Upper lobe of left lung (tissue), 6 donors: ENCODE measurements at places on chromosomes 4 and X. TPM values are rescaled to one million over a fixed set of nuclear protein-coding genes. Genes with fewer than 3 reads are reported as not detected.

The CRMP1 gene
- total RNA-seq, result 4.1 TPM

The NLGN4X gene
- 2.6 TPM for total RNA-seq

The GLOD5 gene
- total RNA-seq, result 2.0 TPM

The GCNA gene
- total RNA-seq, result 1.8 TPM

The ASMT gene
- 2.2 TPM for total RNA-seq

The CXCL11 gene
- 0.31 TPM for total RNA-seq

The CPLX1 gene
- 2.2 TPM for total RNA-seq

The ZXDB gene
- total RNA-seq, result 6.3 TPM

The OPRPN gene
- not detected for total RNA-seq

The ELOVL6 gene
- 10.2 TPM for total RNA-seq

DNA sequence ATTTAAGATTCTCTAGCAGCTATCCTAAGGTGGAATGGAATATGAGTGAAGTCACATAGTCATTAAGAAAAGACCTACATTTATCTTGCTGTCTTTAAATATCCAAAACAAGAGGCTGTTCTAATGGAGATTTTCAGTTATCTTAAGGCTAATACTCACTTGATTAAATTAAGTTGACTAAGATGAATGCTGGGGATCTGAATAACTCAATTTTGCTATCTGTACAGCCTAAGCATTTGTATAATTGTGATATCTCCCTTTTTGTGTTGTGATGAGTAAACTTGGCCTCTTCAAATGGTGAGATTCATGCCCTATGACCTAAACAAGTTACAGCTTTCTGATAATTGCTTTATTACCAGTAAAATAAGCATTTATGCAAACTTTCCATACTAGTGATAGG, 13.6 kb upstream of the GUCY1A1 start:
- no peak for DNase-seq
- no peak overlapping the region for H3K4me3 ChIP-seq
- no peaks in the 10 kb centered on the region for H3K4me1 ChIP-seq

DNA sequence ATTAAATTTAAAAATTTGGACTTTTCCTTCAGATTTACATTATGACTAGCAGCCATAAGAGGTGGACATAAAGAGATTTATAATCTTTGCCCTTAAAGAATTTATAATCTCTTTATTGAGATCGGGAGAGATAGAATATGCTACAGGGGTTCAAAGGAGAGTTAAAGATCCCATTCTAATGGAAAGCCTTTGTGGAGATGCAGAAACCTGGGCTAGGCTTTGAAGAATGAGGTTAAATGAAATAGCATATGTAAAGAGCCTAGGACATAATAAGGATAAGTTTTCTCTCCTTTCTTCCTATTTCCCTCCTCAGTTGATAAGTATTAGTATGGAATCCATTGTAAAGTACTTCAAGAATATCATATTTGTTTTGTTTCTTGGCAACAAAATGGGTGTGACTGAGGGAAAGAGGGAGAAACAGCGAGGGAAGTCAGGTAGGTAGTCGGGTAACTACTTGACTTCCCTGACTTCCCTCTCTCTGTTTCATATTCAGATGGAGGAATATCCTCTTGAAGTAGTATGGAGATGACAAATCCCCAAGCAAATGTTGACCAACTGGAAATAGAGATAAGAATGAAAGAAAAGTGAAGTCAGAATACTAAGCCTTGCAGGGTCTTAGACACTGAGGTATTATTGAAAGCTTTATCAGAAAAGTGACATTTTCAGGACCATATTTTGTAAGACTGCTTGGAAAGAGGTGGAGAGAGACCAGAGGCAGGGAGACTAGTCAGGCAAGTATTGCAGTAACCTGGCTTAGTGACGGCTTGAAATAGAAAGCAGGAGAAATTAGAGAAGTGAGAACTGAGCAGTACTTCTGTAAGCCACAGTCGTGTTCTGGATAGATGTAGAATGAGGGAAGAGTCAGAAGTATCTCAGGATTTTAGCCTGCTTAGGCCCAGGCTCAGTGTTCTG, 82.9 kb downstream of the PDLIM5 start:
- no peaks in the 10 kb centered on the region for H3K27me3 ChIP-seq
- H3K4me1 ChIP-seq, result peaks cover 44% of the 10 kb centered on the region
- H3K4me3 ChIP-seq, result no peak overlapping the region

- no peak overlapping the region for H3K4me3 ChIP-seq
- no peaks in the 10 kb centered on the region for H3K4me1 ChIP-seq
- DNase-seq, result no peak
These were observed 78.0 kb upstream of the MAD2L1 start for GRCh38 chr4:120144634-120145033.

DNA sequence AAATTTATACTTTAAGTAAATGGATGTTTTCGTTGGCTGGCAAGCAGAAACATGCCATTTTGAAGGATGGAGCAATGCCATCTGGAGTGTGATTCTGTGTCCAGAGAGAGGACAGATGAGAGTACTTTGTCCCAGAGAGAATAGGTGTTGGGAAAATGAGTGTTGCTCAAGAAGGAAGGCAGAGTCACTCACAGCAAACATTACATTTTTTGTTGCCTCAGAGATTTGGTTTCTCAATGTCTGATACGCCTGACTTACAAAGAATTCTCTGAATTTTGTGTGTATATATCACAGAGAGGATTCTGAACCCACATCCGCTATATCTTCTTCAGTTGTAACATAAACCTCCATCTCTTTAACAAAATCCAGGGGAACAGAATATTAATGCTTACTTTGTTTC, 102.8 kb upstream of the PCDH18 start:
- no peaks in the 10 kb centered on the region for H3K4me1 ChIP-seq
- no peak for DNase-seq
- no peaks in the 10 kb centered on the region for H3K27me3 ChIP-seq
- H3K36me3 ChIP-seq, result no peaks in the 10 kb centered on the region

- H3K27ac ChIP-seq, result no peak overlapping the region
- H3K4me3 ChIP-seq, result no peak overlapping the region
- H3K27me3 ChIP-seq, result no peaks in the 10 kb centered on the region
- DNase-seq, result no peak
- no peaks in the 10 kb centered on the region for H3K36me3 ChIP-seq
These were observed 82.2 kb downstream of the MAML3 start for GRCh38 chr4:140071806-140072205.

DNA sequence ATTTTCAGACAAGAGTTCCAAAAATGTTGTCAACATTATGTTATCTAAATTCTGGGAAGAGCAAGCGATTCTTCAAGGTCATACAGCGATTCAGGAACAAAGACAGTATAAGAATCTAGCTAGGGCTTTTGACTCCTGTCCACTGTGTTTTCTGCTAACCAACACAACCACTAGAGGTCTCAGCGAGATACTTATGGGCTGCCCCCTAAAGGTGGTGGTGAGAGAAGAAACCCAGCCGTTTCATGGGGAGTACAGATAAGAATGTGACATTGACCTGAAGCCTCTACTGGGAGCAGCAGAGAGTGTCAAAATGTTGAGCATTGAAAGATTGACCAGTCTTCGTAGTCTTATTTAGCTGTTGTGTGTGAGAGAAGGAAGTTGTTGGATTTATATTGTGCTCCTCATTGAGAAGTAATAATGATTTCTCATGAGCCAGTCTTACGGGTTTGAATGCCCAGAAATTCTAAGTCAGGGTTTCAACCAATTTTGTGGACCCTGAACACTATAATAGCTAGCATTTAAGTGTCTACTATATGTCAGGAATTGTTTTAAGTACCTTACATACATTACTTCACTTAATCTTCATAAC, 168.3 kb downstream of the SPRY1 start:
- no peaks in the 10 kb centered on the region for H3K36me3 ChIP-seq
- H3K27ac ChIP-seq, result no peak overlapping the region
- no peak for DNase-seq
- H3K4me3 ChIP-seq, result no peak overlapping the region

- no peak overlapping the region for H3K4me3 ChIP-seq
- no peak overlapping the region for H3K27ac ChIP-seq
- DNase-seq, result peak; percentile 58
- H3K27me3 ChIP-seq, result no peaks in the 10 kb centered on the region
- no peaks in the 10 kb centered on the region for H3K36me3 ChIP-seq
- H3K4me1 ChIP-seq, result peaks cover 9% of the 10 kb centered on the region
These were observed 29.2 kb downstream of the P2RY8 start for GRCh38 chrX:1507511-1508463.

- H3K4me3 ChIP-seq, result no peak overlapping the region
- H3K27ac ChIP-seq, result no peak overlapping the region
- no peaks in the 10 kb centered on the region for H3K36me3 ChIP-seq
- H3K27me3 ChIP-seq, result no peaks in the 10 kb centered on the region
- no peaks in the 10 kb centered on the region for H3K4me1 ChIP-seq
- no peak for DNase-seq
These were observed 221.2 kb upstream of the STK26 start for GRCh38 chrX:131801911-131802310.

- no peak for DNase-seq
- no peak overlapping the region for H3K27ac ChIP-seq
- H3K27me3 ChIP-seq, result no peaks in the 10 kb centered on the region
- H3K4me3 ChIP-seq, result no peak overlapping the region
These were observed 25.9 kb upstream of the CPLX1 start for GRCh38 chr4:851701-852430.

GRCh38 chr4:144174401-144175067, 34.0 kb upstream of the GYPA start:
- no peaks in the 10 kb centered on the region for H3K4me1 ChIP-seq
- no peaks in the 10 kb centered on the region for H3K36me3 ChIP-seq
- H3K27ac ChIP-seq, result no peak overlapping the region
- H3K27me3 ChIP-seq, result no peaks in the 10 kb centered on the region

GRCh38 chr4:85961887-85962286, 398.0 kb downstream of the MAPK10 start:
- H3K27ac ChIP-seq, result no peak overlapping the region
- no peaks in the 10 kb centered on the region for H3K4me1 ChIP-seq
- H3K4me3 ChIP-seq, result no peak overlapping the region
- H3K36me3 ChIP-seq, result no peaks in the 10 kb centered on the region
- H3K27me3 ChIP-seq, result no peaks in the 10 kb centered on the region

DNA sequence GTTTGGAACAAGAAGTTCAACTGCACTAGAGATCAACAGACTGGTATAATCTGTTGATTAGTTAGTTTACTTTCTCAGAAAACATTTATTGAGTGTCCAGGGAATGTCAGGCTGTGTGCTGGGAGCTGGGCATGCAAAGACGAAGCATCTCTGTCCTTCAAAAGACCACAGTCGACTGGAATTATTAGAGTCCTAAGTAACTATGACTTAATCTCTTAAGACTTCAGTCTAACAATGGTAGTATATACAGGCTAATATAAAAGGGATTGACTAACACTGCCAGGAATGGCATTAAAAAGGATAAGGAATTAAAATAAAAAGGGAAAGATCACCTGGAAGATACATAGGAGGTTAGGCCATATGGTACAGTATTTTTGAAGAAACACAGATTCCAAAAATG, 128.7 kb downstream of the WDFY3 start:
- H3K36me3 ChIP-seq, result peaks cover 11% of the 10 kb centered on the region
- no peaks in the 10 kb centered on the region for H3K4me1 ChIP-seq
- no peak overlapping the region for H3K27ac ChIP-seq
- H3K4me3 ChIP-seq, result no peak overlapping the region
- H3K27me3 ChIP-seq, result no peaks in the 10 kb centered on the region
- DNase-seq, result no peak

- DNase-seq, result no peak
- no peaks in the 10 kb centered on the region for H3K27me3 ChIP-seq
- H3K4me1 ChIP-seq, result no peaks in the 10 kb centered on the region
- no peak overlapping the region for H3K4me3 ChIP-seq
These were observed 78.8 kb upstream of the PRPS1 start for GRCh38 chrX:107549504-107549903.

- DNase-seq, result no peak
- no peaks in the 10 kb centered on the region for H3K4me1 ChIP-seq
- no peak overlapping the region for H3K27ac ChIP-seq
- no peak overlapping the region for H3K4me3 ChIP-seq
These were observed 396.0 kb downstream of the PDGFC start for GRCh38 chr4:156575430-156576073.

DNA sequence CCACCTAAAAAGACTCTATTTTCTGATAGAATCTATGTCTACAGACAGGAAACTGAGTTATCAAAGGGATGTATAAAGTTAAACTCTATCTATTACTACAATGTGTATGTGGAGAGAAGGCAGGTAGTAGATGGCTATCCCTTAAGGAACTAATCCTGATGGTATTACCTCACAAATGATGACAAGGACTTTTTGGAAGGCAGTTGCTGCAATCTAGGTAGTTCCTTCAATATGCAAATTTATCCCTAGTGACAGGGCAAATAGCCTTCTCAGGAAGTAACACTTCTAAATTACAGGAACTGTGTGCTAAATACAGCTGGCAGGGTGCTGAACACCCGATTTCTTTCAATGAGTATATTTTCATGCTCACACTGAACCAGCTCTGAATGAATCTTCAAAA, 177.4 kb downstream of the COL25A1 start:
- no peaks in the 10 kb centered on the region for H3K27me3 ChIP-seq
- no peak for DNase-seq
- no peaks in the 10 kb centered on the region for H3K36me3 ChIP-seq
- no peaks in the 10 kb centered on the region for H3K4me1 ChIP-seq

GRCh38 chrX:140167551-140167950, 202.2 kb upstream of the CXorf66 start:
- no peaks in the 10 kb centered on the region for H3K4me1 ChIP-seq
- H3K27me3 ChIP-seq, result no peaks in the 10 kb centered on the region
- no peak overlapping the region for H3K27ac ChIP-seq
- no peaks in the 10 kb centered on the region for H3K36me3 ChIP-seq
- DNase-seq, result no peak

DNA sequence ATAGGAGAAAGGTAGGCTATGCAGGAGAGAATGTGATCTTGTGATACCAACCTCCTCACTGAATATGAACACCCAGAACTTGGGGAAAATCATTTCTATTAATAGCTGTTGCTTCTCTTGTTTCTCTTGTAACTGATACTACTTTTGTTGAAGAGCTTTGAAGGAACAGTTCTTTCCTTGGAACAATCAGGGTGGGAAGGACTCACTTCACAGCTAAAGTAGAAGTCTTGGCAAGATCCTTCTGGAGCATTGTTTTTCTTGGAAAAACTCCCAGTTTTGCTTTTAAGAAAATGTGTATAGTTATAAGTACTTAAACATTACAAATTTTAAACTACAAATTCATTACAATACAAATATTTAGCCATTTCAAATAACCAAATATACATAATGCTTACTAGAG, 19.1 kb upstream of the XK start:
- H3K4me1 ChIP-seq, result no peaks in the 10 kb centered on the region
- no peak overlapping the region for H3K27ac ChIP-seq
- DNase-seq, result no peak
- H3K4me3 ChIP-seq, result no peak overlapping the region
- no peaks in the 10 kb centered on the region for H3K36me3 ChIP-seq
- no peaks in the 10 kb centered on the region for H3K27me3 ChIP-seq

GRCh38 chr4:157818946-157819692, 353.7 kb downstream of the GASK1B start:
- peak; percentile 55 for DNase-seq
- no peaks in the 10 kb centered on the region for H3K27me3 ChIP-seq
- H3K27ac ChIP-seq, result no peak overlapping the region

DNA sequence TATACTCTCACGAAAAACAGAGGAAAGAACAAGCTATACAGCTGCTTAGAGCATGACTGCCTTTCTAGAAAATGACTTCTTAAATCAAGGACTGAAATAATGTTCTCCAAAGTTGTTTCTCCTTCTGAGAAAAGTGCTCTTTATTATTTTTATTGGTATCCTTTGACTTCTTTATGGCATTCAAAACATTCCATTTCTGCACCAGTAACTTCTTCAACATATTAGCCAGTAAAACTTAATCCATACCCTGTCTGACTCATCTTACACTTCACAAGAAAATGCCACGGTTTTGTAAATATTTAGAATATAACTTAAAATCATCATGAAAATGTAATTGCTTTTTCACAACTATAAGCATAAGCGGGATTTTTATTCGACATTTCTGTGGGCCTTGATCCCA, 180.4 kb downstream of the NR3C2 start:
- no peak for DNase-seq
- H3K27ac ChIP-seq, result no peak overlapping the region
- no peaks in the 10 kb centered on the region for H3K4me1 ChIP-seq
- H3K27me3 ChIP-seq, result no peaks in the 10 kb centered on the region
- no peaks in the 10 kb centered on the region for H3K36me3 ChIP-seq
- H3K4me3 ChIP-seq, result no peak overlapping the region
